ENCODE measurements at places on chromosomes 6 and 20.
A peak's percentile ranks its signal among the peaks of the same experiment; 100 is the strongest.

DNA sequence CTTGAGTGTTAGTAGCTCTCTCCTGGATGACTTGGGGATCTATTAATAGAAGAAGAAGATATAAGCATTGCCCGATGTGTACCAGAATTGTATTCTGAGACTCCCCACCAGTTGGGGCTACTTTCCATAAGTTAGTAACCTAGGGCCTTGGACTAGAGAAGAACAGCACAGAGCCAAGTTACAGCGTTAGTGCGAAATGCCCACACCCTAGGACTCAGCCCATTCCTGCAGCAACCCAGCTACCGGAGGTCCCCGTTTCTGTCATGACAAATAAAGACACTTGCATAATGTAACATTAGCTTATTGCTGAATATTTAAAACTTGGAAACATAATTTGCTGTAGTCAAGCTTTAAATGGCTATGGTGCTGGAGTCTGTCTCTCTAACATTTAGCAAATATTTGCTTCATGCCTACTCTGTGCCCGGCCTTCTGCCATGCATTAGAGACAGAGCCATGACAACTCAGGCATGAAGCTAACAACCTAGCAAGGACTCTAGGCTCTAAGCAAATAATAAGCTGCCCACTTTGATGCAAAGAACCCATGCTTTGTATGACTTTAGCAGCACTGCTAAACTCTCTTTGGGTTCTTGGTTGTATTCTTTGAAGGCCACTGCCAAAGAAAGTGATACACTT, 103.4 kb upstream of the COL21A1 start:
- H3K27ac ChIP-seq = no peak overlapping the region
- H3K4me3 ChIP-seq = no peak overlapping the region
- DNase-seq = no peak
- no peaks in the 10 kb centered on the region for H3K4me1 ChIP-seq
- no peaks in the 10 kb centered on the region for H3K27me3 ChIP-seq

- H3K4me3 ChIP-seq = no peak overlapping the region
- H3K36me3 ChIP-seq = no peaks in the 10 kb centered on the region
- no peak for DNase-seq
- no peaks in the 10 kb centered on the region for H3K4me1 ChIP-seq
- H3K27ac ChIP-seq = no peak overlapping the region
Observed at GRCh38 chr6:44782892-44783291, 395.4 kb downstream of the CDC5L start.

- no peaks in the 10 kb centered on the region for H3K27me3 ChIP-seq
- no peak overlapping the region for H3K27ac ChIP-seq
- DNase-seq = no peak
- no peaks in the 10 kb centered on the region for H3K4me1 ChIP-seq
Observed at GRCh38 chr6:43788301-43788700, 18.3 kb downstream of the VEGFA start.

DNA sequence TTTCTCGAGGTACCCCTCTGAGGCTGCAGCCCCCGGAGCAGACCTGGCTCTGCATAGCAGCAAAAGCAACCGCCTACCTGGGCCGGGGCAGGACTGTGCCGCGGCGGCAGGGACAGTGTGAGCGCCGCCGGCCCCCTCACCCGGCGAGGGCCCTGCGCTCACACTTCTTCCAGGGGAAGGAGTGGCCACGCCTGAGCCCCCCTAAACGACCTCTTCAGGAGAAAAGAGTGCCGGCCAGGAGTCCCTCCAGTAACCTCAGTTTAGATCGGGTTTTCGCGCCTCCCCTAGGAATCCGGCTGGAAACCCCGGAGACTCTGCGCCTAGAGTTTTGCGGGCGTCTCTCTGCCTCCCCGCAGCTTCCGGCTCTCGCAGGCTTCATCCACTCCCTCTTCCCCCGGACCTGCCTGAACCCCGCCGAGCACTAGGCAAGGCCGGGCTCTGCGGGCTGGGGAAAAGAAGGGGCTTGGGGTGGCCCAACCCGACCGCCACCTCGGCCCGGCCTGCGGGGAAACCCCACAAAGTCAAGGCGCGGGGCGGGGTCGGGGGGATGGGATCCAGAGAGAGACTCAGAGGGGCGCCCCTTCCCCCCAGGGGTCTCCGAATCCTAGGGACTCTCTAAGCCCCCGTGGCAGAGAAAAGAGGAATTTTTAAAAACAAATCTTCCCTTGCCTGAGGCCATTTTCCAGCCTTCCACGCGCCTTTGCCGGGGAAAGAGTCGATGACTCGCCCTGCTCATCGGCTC, 558 bp downstream of the LINC00237 start:
- peaks cover 23% of the 10 kb centered on the region for H3K4me1 ChIP-seq
- no peaks in the 10 kb centered on the region for H3K36me3 ChIP-seq
- H3K27me3 ChIP-seq = peaks cover 19% of the 10 kb centered on the region
- H3K4me3 ChIP-seq = peak overlapping the region; percentile 37

- H3K4me1 ChIP-seq = no peaks in the 10 kb centered on the region
- no peak overlapping the region for H3K4me3 ChIP-seq
Observed at GRCh38 chr20:20251317-20251716, 116.6 kb upstream of the INSM1 start.

DNA sequence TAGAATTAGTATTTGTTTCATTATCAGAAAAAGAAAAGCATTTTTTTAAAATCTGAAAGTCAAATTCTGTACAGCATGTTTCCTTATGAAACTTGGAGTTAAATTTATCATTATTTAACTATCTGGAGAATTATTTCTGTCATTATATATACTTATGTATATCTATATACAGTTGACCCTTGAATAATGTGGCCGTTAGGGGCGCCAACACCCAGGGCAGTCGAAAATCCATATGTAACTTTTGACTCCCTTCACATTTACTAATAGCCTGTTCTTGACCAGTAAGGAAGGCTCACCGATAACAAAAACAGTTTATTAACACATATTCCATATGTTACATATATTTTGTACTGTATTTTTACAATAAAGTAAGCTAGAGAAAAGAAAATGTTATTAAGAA, 341.2 kb downstream of the ADGRB3 start:
- no peaks in the 10 kb centered on the region for H3K27me3 ChIP-seq
- H3K36me3 ChIP-seq = no peaks in the 10 kb centered on the region
- no peak overlapping the region for H3K4me3 ChIP-seq
- no peak overlapping the region for H3K27ac ChIP-seq

DNA sequence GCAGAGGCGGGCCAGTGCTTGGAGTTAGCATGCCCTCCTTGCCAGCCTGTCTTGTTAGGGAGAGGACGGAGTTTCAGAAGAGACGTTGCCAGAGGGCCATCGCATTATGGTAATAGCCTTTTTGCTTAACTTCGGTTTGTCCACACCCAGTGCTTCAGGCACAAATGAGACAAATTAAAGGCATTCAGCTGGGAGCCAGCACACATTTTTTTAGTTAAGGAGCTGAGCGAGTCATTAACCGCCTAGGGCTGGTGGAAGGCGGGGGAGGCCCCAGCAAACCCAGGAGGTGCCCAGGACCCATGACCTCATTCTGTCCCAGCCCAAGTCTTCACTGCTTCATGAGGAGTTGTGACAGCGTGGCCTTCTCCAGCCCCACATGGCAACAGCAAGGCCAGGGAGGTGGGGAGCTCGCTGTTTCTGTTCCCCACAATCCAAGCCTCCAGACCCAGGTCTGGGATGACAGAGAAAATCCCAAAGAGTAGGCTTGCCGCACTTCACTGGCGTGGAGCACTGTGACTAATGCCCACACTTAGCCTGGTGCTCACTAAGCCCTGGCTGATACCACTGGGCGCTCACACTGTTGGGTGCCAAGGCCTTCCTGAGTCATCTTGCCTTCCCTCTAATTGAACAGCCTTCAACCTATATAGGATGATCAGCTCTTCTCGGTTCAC, 237.1 kb downstream of the ANKRD60 start:
- H3K4me3 ChIP-seq = no peak overlapping the region
- H3K27ac ChIP-seq = no peak overlapping the region
- H3K27me3 ChIP-seq = no peaks in the 10 kb centered on the region
- DNase-seq = no peak

DNA sequence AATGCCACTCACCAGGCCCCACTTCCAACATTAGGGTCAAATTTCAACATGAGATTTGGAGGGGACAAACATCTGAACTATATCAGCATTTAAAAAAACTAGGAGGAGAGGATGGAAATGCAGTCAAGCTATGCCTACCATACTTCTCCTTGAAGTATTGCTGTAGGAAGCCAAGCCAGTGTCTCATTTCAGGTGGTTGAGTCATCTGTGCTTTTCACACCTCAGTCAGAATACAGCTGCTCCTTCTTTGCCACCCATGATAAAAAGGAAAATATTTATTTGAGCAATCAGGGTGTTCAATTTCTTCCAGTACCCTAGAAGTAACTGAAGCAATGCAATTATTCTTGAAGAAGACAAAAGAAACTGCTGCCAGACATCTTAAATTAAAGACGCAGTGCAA, 47.0 kb upstream of the EEF1E1 start:
- H3K36me3 ChIP-seq = no peaks in the 10 kb centered on the region
- no peak for DNase-seq
- H3K27me3 ChIP-seq = no peaks in the 10 kb centered on the region
- H3K4me3 ChIP-seq = no peak overlapping the region
- no peaks in the 10 kb centered on the region for H3K4me1 ChIP-seq
- no peak overlapping the region for H3K27ac ChIP-seq

DNA sequence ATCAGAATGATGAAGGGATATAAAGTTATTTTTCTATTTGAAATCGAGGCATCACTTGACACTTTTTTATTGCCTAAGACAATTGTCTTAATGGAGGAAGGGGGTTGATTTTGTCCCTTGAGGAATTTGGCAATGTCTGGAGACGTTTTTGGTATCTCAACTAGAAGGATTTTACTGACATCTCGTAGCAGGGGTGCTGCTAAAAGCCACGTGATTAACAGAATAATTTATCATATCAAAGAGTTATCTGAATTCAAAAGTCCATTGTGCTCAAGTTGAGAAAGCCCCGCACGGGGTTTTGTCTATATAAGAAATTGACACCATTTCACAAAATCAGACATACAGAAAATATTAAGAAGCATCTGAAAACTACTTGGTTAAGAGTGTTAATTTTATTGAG, 1.5 kb upstream of the TAAR6 start:
- H3K4me1 ChIP-seq = no peaks in the 10 kb centered on the region
- H3K4me3 ChIP-seq = no peak overlapping the region
- no peak overlapping the region for H3K27ac ChIP-seq

DNA sequence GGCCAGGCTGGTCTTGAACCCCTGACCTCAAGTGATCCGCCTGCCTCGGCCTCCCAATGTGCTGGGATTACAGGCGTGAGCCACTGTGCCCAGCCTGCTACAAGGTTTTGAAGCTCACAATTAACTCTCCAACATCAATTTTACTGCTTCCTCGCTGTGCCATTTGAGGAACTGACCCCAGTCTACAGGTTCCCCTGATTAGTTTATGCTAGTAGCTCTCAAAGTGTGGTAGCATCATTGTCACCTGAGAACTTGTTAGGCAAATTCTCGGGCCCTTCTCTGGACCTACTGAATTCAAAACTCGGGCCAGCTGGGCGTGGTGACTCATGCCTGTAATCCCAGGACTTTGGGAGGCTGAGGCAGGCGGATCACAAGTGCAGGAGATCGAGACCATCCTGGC, 49.4 kb downstream of the MCUR1 start:
- H3K27me3 ChIP-seq = no peaks in the 10 kb centered on the region
- H3K4me3 ChIP-seq = no peak overlapping the region
- peaks cover 23% of the 10 kb centered on the region for H3K4me1 ChIP-seq
- DNase-seq = no peak
- no peak overlapping the region for H3K27ac ChIP-seq

GRCh38 chr6:88474720-88475119, 308.6 kb upstream of the CNR1 start:
- DNase-seq = no peak
- no peak overlapping the region for H3K27ac ChIP-seq
- H3K4me1 ChIP-seq = no peaks in the 10 kb centered on the region
- H3K4me3 ChIP-seq = no peak overlapping the region

DNA sequence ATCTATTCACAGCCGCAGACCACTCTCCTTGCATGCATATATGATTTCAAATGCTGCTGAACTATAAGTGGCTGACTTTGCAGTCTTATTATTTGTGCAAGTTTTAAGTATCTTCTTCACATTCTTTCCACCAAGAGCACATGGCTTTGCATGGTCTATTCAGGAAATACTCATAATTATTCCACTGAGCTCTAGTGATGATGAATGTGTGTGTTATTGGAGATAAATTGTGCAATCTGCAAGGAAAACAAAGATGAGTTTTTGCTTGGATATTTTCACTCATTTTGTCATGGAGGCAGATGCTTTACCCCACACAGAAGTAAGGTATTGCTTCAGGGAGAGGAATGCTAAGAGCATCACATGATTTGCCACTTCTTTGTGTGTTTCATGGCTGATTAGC, 764.6 kb downstream of the TBC1D32 start:
- no peaks in the 10 kb centered on the region for H3K4me1 ChIP-seq
- H3K4me3 ChIP-seq = no peak overlapping the region
- no peaks in the 10 kb centered on the region for H3K27me3 ChIP-seq
- H3K27ac ChIP-seq = no peak overlapping the region

DNA sequence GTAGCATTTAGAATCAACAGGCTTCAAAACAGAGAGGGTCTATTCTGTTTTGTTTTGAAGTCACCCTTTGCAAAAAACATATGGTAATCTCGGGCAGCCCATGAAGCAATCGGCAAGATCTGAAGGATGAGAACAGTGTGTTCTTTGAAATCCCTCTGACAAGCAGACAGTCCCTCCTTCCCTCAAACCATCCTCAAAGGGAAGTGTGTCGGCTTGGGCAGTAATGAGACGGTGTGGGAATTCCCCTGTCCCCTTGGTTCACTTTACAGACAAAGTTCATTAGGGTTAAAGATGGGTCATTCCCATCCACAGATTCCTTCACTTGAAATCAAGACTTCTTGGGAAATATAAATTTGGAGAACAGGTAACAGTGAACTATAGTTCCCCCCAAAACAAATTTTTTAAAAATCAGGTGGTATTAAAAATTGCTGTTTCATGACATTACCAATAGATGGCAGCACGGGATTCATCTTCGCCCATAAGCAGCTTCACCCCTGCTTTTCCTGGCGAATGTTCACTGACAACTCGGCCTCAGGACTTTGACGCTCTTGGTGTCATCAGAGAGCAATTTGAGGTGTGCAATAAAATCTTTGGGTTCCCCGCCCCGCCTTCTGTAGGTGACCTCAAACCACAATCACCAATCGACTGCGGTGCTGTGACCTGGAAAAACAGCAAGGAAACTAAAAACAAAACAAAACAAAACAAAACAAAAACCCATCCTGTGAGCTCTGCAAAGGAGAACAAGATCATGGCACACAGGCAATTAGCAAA, 159.3 kb upstream of the TNFAIP3 start:
- H3K36me3 ChIP-seq = no peaks in the 10 kb centered on the region
- peaks cover 9% of the 10 kb centered on the region for H3K4me1 ChIP-seq
- DNase-seq = no peak
- H3K4me3 ChIP-seq = peak overlapping the region; percentile 56

Data from thoracic aorta (tissue), 2 donors.